Hair follicular keratinocyte (primary cell): ENCODE measurements at places on chromosomes 1 and 21. TPM values are rescaled to one million over a fixed set of nuclear protein-coding genes. Genes with fewer than 3 reads are reported as not detected.

SPRR5 gene
- total RNA-seq, result 0.31 TPM in 1 of 2 replicates, not detected in the other

ZNF436 gene
- 9.0 and 11.6 TPM in 2 replicates for total RNA-seq

TNFRSF1B gene
- 1.3 TPM in 1 of 2 replicates, not detected in the other for total RNA-seq

LORICRIN gene
- not detected in 2 replicates for total RNA-seq

PDPN gene
- total RNA-seq, result 65.3 and 81.1 TPM in 2 replicates

SLC39A1 gene
- 79.6 and 110 TPM in 2 replicates for total RNA-seq

C1orf116 gene
- total RNA-seq, result 57.3 and 67.3 TPM in 2 replicates

CLCN6 gene
- 7.9 and 9.3 TPM in 2 replicates for total RNA-seq

MINDY1 gene
- 8.8 and 12.7 TPM in 2 replicates for total RNA-seq

TFF2 gene
- not detected in 2 replicates for total RNA-seq

SLAMF7 gene
- total RNA-seq, result 0.19 and 1.0 TPM in 2 replicates

VCAM1 gene
- not detected in 2 replicates for total RNA-seq

S100A7A gene
- total RNA-seq, result under 0.01 TPM in 1 of 2 replicates, not detected in the other

CRABP2 gene
- total RNA-seq, result 7.6 and 15.5 TPM in 2 replicates

DIO1 gene
- not detected in 2 replicates for total RNA-seq

TDRD5 gene
- total RNA-seq, result not detected in 2 replicates

KANK4 gene
- total RNA-seq, result 0.42 and 0.62 TPM in 2 replicates

OR2L13 gene
- total RNA-seq, result 0.08 and 0.23 TPM in 2 replicates

CTSE gene
- 0.08 and 0.34 TPM in 2 replicates for total RNA-seq

RIMKLA gene
- not detected in 2 replicates for total RNA-seq

OR2L5 gene
- total RNA-seq, result not detected in 2 replicates

CFAP107 gene
- not detected in 2 replicates for total RNA-seq

EFNA3 gene
- total RNA-seq, result 2.9 and 3.2 TPM in 2 replicates

OLIG2 gene
- total RNA-seq, result not detected in 2 replicates

GREM2 gene
- total RNA-seq, result not detected in 2 replicates

ANKRD35 gene
- 0.15 TPM in 1 of 2 replicates, not detected in the other for total RNA-seq

B3GALT5 gene
- total RNA-seq, result not detected in 2 replicates

ZNF684 gene
- total RNA-seq, result 1.2 and 3.5 TPM in 2 replicates

BOLA1 gene
- total RNA-seq, result 14.1 and 17.6 TPM in 2 replicates

ZSWIM5 gene
- total RNA-seq, result not detected in 2 replicates

IL22RA1 gene
- 2.3 and 2.4 TPM in 2 replicates for total RNA-seq

C4BPA gene
- not detected in 2 replicates for total RNA-seq
